ENCODE measurements at places on chromosomes 7 and 10.
A peak's percentile ranks its signal among the peaks of the same experiment; 100 is the strongest.

DNA sequence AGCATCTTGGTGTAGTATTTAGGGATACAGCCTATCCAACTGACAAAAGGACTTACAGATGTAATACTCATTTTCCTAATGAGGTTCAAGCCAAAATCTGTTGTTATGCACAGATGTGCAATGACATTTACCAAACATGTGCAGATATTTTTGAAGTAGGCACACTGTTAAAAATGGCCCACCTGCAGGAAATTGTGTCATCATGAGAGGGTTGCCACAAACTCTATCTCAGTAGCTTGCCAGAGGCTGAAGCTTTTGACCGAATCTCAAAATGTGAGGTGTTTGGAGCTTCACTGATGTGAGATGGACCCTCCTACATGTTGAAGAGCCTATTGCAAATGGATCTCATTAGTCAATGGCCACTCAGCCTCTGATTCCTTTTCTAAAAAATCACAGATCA is 89.7 kb upstream of the CSTF2T start:
- DNase-seq: no peak

DNA sequence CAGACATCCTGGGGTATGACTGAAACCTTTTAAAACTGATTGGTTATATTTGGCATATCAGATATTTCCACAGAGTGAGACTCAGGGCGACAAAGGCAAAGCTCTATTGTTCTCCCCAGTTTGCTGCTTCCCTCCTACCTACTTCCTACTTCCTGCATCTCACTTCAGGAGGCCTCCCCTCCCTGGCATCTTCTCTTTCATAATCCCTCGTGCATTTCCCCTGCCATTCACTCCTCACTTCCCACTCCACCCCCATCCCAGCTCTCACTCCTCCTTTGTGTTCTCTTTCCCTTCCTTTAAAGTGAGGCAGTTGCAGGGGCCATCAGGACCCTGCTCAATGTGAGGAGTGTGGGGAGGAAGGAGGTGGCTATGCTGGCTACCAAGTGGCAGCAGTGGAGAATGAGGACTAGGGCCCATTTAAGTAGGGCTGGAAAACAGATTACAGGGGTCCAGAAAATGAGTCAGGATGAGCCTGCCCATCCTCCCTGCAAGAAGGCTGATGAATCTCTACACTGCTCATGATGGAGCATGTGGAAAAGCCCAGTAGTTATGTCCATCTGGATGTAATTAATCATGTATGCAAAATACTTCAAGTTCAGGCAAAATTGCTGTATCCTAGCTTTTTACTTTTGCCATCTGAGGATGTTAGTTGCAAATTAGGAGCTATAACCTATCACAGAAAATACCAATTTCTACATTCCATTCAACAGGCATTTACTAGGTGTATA is 311.8 kb upstream of the IMMP2L start:
- DNase-seq: no peak

- no peak for DNase-seq
Observed at GRCh38 chr10:6214612-6215011, 11.9 kb downstream of the PFKFB3 start.

DNA sequence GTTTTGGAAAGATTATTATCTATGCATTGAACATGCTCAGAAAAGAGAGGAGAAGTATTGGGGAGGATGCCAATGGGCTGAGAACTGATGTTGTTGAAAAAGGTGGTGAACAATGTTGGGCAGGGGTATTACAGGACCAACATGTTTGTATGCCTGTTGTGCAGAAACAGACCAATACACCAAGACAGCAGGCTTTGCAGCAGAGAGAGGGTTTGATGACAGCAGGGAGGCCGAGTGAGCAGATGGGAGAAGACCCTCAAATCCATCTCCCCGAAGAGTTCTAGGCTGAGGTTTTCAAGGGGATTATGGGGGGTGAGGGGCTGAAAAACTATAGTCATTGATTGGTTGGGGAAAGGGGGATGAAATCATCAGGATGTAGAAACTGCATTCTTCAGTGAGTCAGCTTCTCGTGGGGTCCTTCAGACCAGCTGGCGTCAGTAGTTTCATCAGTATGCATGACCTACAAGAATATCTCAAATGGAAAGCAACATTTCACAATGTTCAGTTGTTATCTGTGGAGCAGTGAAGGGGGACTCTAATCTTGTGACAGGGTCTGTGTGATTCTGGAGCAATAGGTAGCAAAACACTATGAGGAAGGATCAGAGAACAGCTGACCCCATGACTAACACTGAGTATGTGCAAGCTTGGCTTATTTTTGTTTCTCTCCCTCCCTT is 167.8 kb downstream of the BAMBI start:
- DNase-seq: no peak

DNA sequence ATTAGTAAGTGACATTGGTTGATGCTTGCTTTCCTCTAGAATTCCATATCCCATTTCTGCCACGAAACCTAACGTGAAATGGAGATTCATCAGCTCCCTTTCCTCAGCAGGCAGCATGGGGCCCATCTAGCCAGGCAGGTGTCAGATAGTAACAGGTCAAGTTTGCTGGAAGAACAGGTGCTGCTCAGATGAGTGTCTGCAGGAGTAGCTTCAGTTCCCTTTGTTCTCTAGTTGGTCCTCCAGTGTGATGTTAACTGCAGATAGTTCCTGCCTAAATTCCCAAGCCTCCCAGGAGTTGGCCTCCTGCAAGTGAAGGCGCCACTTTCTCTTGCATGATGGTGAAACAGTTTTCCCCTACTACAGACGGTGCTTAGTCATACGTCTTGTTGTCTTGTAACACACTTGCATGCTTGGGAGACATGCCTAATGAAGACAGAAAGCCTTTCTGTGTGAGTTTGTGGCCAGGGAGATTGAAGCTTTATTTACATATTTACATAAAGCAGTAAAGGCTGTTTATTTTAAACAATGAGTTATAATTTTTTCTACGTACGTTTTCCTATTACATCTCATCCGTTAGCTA is 175.4 kb downstream of the CHN2 start:
- no peak for DNase-seq

DNA sequence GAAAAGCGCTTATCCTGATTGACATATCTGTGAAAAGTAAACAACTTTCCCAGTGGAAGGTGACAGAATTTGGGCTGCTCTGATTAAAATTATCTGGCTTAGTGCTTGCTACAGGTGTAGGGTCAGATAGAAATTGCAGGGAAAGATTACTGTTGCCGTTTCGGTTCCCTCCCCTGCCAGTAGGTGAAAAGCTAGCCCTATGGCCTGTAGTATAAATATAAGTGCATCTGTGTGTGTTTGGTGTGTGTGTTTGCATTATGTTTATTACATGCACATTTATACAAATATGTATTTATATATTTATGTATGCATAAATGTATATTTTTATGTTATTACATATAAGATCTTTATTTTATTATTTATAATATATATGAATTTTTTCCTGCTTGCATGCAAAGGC is 72.3 kb upstream of the VOPP1 start:
- no peak for DNase-seq

DNA sequence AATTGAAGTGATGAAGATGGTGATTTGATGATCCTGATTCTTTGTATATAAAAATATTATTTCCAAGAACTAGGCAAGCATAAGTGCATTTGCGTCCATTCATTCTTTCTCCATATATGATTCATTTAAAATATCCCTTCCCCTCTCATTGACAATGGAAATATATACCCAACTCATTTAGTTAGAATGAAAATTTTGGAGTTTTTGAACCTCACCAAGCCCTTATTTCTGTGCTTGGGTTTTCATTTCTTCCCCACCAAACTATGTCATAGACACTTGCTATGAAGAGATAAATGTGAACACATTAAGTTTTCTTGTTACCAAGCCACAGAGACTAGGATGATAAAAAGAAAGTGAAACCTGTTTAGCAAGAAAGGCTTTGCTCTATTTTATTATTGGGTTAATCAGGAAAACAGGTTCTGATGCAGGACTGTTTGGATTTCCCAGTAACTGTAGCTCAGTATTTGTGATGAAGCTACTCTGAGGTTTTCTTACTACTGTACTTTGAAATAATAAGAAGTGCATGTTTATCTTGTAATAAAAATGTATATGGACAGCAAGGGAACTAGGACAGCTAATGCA is 68.3 kb downstream of the ITGB1 start:
- DNase-seq: no peak

- DNase-seq: no peak
Observed at GRCh38 chr10:118764195-118764594, 9.4 kb upstream of the CACUL1 start.

- DNase-seq: no peak
Observed at GRCh38 chr7:43876976-43877745, 7.8 kb upstream of the MRPS24 start.

- peak; percentile 69 for DNase-seq
Observed at GRCh38 chr7:142583446-142583845, 165.8 kb upstream of the PRSS1 start.
